ENCODE measurements at places on chromosomes 5 and 9.

DNA sequence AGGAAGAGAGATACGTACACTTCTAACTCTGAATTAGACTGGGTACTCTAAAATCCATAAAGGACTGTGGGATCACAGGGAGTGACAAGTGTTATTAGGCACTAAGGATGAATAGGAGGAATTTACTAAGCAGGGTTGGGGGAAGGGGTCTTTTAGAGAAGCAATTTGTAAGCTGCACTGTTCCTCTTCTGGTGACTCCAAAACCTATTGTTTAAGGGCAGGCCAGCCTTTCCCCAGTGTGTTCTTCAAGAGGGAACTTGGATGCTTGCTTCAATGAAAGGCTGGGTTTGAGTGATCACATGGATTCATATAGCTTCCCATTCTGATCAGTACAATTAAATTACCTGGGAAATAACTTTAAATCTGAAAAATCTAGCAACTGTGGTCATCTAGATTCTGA is 71.8 kb downstream of the STX17 start:
- DNase-seq = no peak

DNA sequence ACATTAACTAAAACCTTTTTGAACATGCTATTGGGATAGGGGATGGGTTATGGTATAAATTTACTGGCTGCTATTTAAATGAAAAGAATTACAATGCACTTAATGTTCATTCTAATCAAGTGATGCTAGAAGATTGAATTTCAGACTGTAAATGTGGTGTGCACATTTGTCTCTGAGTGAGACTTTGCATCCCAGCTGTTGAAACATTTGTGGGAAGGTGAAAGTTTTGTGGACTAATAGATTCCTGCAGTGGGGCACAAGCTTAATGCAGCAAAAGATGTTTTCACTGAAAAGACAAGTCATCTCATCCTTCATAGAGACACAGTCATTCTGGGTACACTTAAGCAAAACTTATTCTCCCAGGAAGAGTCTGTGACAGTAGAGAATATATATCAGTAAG is 323.6 kb downstream of the NFIB start:
- no peak for DNase-seq

- no peak for DNase-seq
These were observed 28.1 kb downstream of the ZNF608 start for GRCh38 chr5:124718380-124718789.

DNA sequence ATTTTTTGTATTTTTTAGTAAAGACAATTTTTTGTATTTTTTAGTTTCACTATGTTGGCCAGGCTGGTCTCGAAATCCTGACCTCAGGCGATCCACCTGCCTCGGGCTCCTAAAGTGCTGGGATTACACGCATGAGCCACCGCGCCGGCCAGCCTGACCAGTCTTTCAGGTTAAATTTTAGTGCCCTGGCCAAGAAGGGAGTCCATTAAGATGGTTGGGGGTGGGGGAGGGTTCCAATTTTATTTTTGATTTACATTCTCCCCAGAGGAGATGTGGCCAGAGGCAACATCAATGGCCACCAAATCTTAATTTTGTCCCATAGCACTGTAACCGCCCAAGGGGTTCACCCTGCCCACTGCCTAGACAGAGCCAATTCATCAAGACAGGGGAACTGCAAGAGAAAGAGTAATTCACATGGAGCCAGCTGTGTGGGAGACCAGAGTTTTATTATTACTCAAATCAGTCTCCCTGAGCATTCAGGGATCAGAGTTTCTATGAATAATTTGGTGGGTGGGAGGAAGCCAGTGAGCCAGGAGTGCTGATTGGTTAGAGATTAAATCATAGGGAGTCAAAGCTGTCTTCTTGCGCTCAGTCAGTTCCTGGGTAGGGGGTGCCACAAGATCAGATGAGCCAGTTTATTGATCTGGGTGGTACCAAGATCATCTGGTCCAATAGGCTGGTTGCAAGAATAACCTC is 24.7 kb downstream of the TBCA start:
- DNase-seq = no peak

DNA sequence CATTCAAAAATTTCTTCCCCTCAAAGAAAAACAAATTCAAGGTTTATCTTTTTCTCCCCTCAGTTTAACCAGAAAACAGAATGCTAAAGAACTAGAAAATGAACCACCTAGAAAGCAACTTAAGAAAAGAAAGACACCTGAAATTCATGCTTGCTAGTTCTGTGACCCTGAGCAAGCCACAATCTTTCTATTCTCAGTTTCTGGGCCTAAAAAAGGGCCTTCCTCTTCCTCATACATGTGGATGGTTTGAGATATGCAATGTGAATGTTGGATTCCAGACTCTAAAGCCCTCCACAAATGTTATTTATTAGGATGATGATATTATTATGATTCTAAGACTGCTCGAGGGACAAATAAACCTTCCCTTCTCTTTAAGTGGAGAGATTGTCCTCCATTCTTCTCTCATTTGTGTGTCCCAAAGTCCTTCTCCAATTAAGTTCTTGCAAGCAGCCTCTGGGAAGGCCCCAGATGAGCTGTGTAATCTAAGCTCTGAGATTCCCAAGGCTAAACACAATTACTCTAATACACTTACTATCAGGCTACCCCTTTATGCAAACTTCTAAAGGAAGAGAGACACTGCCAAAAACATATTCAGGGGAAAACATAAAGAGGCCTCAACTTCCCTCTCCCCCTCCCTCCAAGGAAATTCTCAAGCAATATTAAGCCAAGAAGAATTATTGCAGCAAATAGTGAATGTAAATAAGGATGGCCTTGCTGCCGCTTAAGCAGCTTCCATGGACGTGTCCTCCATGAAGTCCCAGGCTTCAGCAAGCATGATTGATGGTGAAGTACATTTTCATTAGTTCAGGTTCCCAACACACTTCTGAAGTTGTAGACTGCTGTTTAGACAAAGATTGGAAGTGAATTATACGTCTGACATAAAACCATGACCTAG is 80.2 kb downstream of the PRKACG start:
- DNase-seq = no peak

GRCh38 chr5:74903165-74903787 is 37.1 kb upstream of the FAM169A start:
- peak; percentile 35 for DNase-seq

DNA sequence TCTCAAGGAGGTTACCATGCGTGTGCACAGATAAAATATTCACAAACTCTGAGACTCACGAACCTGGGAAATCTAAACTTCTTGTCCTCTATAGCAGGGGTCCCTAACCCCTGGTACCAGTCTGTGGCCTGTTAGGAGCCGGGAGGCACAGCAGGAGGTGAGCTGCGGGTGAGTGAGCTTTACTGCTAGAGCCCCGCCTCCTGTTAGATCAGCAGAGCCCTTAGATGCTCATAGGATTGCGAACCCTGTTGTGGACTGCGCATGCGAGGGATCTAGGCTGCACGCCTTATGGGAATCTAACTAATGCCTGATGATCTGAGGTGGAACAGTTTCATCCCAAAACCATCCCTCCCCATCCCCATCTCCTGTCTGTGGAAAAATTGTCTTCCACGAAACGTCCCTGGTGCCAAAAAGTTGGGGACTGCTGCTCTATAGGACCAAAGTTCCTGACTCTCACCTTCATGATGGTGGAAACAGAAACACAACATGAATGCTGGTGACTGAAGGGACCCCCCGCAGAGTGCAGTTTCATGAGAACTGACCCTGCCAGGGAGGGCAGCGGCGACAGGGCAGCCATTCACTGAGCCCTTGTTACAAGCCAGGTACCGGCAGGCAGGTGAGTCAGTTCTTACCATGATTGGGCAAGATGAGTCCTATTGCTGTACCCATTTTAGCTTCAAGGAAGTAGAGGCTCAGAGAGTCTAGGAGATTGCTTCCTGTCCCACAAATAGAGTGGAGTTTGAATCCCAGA is 181.9 kb downstream of the RGS3 start:
- no peak for DNase-seq

- DNase-seq = no peak
These were observed 176.7 kb upstream of the PPP2R2B start for GRCh38 chr5:147055089-147055826.

- no peak for DNase-seq
These were observed 193.7 kb downstream of the PIK3R1 start for GRCh38 chr5:68409259-68409658.

DNA sequence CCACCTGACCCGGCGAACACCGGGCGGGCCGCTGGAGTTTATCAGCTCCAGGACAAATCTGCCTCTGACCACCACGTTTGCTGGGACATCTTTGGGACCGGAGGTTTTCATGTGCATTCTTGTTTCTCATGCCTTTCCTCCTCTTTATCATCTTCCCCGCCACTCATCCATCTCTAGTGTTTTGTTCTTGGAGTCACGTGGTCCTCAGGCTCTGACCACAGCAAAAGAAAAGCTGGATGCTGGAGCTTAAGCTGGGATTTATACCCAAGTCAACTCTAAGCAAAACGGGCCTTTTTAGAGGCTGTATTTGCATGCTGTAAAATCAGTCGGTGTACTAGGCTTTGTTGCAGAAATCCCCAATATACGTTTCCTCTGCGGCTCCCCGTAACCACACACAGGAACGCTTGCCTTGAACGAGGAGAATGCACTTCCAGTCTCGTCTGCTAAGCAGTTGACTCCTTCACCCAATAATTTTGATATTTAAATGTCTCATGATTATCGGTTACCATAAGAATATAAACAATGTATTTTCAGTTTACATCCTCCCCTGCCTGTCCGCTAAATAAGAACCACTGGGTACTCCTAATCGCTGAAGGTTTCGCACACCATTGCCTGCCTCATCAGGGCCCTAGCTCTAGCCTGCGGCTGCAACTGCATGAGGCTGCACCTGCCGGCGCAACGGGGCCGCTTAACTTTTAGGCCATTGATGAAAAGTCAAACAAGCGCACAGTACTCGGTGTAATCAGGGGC is 560 bp upstream of the NDUFS6 start:
- no peak for DNase-seq

DNA sequence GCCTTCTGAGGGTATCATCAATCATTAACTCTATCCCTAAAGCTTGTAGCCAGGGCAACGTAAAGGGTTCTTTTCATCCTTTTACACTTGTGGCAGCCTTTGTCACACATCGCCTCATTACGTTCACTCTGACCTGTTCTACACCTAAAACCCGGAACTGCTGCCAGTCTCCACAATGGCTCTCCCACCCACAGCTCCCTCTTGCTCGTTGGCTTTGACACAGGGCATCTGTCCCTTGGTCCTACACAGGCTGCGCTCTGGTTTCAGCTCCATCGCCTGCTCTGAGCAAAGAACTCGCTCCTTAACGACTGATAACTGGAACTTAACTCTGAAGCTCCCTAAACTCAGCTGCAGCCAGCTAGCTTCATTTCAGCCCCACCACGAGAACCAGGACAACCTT is 112.8 kb upstream of the CTNND2 start:
- no peak for DNase-seq

DNA sequence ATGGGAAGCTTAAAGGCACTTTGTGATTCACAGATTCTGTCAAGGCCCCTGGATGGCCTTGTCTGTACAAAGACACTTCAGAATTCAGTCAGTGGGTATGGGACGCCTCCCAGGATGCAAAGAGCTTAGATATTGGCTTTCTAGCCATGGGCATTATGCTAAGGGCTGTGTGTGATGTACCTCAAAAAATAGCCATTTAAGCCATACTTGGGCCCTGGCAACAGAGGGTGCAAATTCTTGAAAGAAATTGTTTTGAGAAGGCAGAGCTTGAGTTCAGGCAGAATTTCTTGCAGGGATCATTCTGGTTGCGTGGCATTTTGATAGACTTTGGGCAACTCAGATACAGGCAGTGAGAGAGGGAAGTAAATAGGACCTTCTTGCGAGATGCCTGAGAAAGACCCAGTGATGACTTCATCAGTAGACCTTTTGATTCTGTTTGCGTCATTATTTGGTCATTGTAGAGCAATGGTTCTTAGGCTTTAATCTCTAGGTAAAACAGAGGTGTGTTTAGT is 3.9 kb downstream of the CYFIP2 start:
- DNase-seq = no peak

- DNase-seq = no peak
These were observed 25.3 kb upstream of the PPP1R2B start for GRCh38 chr5:156824800-156825199.

- DNase-seq = no peak
These were observed 117.8 kb upstream of the OSMR start for GRCh38 chr5:38728029-38728428.

- no peak for DNase-seq
These were observed 173.1 kb upstream of the ANKRD55 start for GRCh38 chr5:56406221-56406620.

DNA sequence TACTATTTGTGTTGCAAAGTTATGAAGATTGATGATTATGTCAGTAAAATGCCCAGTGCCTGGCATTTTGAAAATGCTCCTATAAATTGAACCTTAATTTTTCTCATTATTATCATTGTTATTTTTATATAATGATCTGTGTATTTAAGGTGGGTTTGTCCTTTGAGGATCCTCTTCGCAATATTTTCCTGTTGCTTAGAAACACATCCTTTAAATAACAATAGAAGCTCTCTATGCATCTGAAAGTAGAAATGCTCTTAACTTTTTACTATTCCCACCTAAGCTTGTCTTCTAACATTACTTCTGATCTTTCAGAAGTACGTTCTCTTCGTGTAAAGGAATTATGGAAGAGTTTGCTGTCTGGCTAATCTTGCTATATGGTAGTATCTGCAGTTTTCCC is 214.7 kb upstream of the TLX3 start:
- no peak for DNase-seq

- peak; percentile 17 for DNase-seq
These were observed 82.8 kb upstream of the TLE1 start for GRCh38 chr9:81772144-81772543.

- DNase-seq = no peak
These were observed 37.5 kb upstream of the RGMB start for GRCh38 chr5:98735806-98736507.

GRCh38 chr9:35488566-35489312 is 1.2 kb upstream of the RUSC2 start:
- DNase-seq = no peak

- DNase-seq = no peak
These were observed 34.4 kb upstream of the EGFL7 start for GRCh38 chr9:136628268-136628667.

- peak; percentile 15 for DNase-seq
These were observed 38.2 kb downstream of the CLINT1 start for GRCh38 chr5:157820593-157821252.

- DNase-seq = no peak
These were observed 41.7 kb upstream of the IL17B start for GRCh38 chr5:149420545-149421371.

Data from HTR-8/SVneo (cell line).